ENCODE measurements at places on chromosomes 3 and 15.

DNA sequence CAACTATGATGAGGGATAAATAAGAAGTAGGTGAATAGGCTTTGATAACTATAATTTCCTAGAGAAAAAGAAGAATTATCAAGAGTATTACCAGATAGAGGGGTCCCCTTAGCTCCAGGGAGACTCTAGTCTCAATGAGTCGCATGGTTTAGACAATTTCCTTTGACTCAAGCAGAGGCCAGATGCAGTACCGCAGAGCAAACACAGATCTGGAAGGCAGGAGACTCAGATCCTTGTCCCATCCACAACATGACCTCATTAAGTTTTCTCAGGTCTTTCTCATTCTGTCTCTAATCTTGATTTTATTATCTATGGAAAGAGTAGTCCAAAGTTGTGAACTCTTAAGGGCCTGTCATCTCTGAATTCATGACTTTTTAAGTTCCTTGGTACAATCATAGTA is 987.9 kb downstream of the NTRK3 start:
- no peak for DNase-seq

GRCh38 chr3:112042842-112043280 is 8.3 kb downstream of the TMPRSS7 start:
- no peak for DNase-seq

DNA sequence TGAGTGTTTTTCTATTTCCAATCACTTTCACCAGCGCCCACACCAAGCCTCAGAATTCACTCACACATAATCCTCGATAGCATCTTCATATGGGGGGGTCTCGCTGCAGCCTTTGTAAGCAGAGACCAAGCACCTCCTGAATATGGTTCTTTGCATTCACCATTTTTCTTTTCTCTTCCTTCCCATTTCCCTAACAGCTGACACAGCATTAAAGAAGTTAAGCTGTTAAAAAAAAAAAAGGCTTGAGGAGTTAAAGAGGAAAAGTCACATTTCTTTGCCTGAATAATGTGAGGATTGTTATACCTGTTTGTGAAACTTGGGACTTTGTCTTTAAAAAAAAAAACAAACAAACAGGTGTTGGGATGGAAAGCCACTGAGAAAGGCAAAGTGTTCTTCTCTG is 41.6 kb downstream of the RFTN1 start:
- no peak for DNase-seq

- no peak for DNase-seq
These were observed 12.4 kb upstream of the SEC62 start for GRCh38 chr3:169954142-169954756.

- no peak for DNase-seq
These were observed 15.1 kb downstream of the HEMK1 start for GRCh38 chr3:50584391-50584790.

GRCh38 chr3:79368403-79368802 is 399.4 kb downstream of the ROBO1 start:
- DNase-seq = no peak

DNA sequence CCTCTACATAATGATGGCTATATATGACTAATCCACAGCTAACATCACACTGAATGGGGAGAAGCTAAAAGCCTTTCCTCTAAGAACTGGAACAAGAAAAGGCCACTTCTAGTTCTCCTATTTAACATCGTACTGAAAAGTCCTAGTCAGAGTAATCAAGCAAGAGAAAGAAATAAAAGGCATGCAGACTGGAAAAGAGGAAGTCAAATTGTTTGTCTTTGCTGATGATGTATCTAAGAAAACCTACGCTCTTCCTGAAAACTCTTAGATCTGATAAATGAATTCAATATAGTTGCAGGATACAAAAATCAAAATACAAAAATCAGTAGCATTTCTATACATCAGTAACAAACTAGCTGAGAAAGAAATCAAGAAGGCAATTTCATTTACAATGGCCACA is 116.9 kb downstream of the TP63 start:
- DNase-seq = no peak

DNA sequence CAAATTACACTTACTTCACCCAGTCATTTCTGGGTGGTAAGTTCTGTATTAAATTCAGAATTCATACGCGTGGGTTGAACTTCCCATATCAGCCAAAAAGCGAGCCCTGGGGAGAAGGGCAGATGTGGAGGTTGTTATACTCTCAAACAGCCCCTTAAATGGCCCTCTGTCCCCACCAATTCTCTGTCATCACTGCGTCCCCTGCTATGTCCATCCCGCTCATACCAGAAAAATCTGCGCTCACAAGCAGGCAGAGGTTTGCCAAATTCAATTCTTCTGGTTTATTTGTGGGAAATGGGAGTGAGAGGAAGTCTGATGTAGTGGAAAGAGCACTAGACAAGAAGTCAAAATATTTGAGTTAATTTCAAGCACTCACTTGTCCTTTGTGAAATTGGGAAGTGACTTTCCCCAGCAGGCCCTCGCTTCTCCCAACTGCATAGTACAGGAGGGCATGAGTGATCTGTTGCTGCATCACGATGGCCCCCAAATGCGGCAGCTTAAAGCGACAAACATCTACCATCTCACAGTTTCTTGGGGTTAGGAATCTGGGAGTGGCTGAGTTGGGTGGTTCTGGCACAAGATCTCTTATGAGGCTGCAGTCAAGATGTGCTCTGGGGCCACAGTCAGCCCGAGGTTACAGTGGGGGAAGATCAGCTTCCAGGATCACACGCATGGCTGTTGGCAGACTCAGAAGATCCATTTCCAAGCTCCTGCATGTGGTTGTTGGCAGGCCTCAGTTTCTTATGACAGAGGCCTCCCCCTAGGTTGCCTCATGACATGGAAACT is 67.7 kb downstream of the CPN2 start:
- DNase-seq = no peak

DNA sequence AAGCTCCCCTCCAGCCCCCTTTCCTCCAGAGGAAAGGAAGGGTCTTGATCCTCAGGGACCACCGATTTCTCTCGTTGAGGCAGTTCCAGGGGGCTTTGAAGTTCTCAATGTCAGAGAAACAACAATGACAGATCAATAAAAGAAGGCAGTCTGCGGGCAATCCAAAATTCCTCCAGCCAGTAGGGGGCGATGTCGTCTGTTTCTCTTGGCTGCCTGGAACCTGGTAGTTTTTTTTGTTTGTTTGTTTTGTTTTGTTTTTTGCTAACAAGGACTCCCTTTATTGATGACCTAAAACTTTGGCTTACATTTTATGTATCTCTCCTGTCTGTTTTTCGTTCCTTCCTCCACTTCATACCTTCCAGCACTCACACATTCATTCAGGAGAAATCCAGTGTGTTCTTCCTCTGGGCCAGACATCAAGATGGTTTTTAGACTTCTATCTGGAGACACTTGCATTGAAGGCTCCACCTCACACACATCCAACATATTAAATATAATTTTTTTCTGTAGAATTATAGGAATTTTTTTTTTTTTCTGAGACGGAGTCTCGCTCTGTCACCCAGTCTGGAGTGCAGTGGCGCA is 276.6 kb downstream of the RPLP1 start:
- peak; percentile 76 for DNase-seq

- DNase-seq = no peak
These were observed 51.6 kb downstream of the ATP10A start for GRCh38 chr15:25811481-25811906.

DNA sequence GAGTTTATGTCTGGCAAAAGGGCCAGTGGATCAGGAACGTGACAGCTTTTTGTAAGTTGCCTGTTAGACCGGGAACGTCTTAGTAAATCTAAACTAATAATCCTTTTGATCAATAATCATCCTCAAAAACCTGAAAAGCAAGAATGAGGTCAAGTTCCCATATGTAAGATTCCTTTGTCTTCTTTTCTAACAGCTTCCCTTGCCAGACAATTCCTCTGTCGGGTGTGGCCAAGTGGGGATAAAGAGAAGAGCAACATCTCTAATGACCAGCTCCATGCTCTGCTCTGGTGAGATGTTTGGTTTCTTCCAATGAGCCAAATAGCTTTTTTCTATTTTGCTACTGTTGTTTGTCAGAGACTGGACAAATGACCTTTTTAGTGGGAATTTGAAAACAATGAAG is 19.8 kb downstream of the FANCD2OS start:
- no peak for DNase-seq

DNA sequence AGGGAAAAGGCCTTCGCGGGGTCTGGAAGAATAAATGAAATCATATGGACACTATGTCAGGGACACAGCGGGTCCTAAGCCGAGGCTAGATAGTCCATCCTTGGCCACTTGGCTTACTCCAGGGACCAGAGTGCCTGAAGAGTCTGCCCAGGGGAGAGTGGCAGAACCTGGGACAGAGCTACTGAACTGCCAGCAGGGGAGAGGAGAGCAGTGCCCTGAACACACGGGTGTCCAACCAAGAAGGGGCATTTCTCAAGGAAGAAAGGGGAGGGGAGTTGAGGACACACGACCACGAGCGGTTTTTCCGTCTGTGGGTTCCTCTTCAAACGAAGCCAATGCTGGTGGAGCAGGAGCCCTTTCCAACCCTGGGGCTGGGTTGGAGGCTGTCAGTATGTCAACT is 1.0 kb downstream of the ACAN start:
- no peak for DNase-seq

DNA sequence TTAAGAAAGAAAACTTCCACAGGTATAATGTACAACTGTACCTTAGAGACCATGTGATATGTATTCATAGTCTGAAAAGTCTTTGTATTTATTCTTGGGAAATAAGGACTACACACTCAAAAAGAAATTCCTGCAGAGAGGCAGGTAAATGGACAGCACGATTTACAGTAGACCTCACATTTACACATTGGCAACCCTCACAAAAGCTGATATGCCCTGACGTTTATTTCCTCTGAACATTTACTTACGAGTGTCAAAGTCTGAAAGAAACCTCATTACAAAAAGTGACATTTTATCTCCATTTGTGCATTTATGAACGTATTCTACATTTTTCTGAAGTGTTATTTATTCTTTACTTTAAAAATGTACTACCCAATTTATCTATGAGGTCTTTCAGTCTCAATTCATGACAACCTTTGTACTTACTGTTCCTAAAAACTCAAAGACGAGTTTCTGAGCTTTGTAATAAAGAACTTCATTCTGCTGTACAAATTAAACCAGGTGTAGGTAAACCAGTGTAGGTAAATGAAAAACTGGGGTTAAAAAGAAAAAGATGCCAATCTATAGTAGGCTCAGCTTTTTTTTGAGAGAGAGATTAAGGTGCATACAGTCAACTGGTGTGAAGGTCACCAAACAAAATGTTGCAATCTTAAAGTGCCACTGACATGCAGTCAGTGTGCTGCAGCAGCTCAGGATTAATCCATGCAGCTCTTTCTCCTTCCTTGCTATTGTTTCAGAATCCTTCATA is 44.3 kb downstream of the THRB start:
- no peak for DNase-seq

GRCh38 chr3:51717947-51718346 is 11.1 kb downstream of the GRM2 start:
- no peak for DNase-seq

DNA sequence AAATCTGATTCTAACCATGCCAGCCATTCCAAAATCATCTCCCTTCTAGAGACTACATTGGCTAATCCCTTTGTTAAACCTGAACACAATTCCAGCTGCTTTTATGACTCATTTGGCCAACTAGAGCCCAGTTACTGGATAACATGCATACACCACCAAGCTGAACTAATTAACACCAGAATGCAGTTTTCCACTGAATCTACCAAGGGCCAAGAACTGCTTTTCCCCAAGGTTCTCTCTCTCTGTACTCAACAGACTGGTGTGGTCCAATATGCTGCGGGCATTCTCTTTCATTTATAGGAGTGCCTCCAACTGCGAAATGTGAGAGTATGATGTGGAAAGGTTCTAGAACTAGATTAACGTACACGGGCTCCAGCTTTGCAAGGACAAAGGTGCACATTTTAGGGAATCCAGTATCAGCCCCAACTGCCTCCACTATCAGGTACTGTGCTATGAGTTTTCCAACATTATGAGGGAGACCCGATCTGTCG is 1.5 kb downstream of the CHSY1 start:
- DNase-seq = no peak

DNA sequence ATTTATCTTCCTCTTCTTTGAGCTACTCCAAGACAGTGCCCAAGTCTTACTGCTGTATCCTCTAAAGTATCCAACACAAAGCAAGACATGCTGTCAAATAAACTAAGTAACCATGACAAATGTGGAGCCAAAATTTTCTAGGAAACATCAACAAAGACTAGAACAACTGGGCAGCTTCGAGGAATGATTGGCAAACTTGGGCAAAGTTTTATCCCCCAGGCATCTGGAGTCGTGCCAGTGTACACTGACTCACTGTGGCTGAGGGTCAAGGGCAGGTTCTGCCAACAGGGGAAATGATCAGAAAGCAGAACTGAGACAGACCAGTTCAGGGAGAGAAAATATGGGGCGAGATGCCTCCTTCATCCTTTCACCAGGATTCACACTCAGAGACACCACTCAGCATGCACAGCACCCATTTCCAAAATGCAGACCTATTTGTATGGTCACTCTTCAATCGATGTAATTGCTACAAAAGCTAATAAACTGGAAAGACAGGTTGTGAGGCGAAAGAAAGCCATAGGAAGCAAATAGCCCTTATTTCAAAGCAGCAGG is 65.8 kb downstream of the MB21D2 start:
- no peak for DNase-seq

DNA sequence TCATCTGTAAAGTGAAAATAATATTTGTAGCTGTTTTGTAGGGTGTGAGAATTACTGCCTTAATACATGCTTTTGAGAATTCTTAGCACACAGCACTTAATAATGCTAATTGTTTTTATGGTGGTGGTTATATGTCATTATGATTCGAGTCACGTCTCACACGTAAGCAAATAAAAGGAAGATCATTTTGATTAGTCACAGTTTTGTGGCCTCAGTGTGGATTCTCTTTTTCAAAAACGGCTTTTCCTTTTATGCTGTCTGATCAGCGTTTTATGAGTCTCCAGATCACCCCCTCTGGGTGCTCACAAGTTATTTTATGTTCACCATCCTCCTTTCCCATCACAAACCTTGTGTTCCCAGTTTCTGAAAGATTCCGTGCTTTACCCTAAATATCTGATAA is 255.6 kb upstream of the CNTN4 start:
- DNase-seq = no peak

DNA sequence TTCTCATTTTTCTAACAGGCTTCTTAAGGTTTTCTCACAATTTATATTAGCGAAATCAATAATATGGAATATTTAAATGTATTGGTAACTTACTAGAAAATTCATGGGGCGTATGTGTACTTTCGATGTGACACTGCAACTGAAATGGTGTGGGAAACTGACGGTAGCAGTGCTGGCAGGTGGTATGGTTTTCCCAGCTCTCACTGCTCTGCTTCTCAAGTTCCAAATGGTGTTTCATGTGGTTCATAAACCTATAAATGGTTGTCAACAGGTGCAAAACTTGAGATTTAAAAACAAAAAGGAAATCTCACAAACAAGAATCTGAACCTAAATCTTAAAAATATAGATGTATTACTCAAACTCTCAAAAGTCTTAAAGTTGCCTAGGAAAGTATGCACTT is 54.7 kb downstream of the ZNF280D start:
- no peak for DNase-seq

DNA sequence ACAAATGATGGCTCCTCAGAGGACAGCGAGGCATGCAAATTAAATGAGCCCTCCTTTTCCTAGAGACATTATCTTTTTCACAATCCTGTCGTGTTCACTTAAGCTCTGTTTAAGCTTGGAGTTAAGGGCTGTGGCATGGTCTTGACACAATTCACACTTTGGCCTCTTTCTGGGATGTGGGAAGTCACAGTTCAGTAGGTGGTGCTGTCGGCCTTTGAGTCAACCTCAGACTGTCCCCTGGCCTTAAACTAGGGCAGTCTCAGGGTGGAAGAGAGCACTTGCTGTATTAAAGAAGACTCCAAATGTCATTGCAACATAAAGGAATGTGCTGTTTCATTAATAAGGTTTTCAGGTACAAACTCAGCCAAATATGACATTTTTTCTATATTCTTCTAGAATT is 351.0 kb downstream of the MCTP2 start:
- DNase-seq = no peak

GRCh38 chr3:108133858-108134554 is 43.2 kb upstream of the CD47 start:
- DNase-seq = no peak
